MG63 (cell line): ENCODE measurements at places on chromosomes 12 and 14. TPM values are rescaled to one million over a fixed set of nuclear protein-coding genes. Genes with fewer than 3 reads are reported as not detected.

DNA sequence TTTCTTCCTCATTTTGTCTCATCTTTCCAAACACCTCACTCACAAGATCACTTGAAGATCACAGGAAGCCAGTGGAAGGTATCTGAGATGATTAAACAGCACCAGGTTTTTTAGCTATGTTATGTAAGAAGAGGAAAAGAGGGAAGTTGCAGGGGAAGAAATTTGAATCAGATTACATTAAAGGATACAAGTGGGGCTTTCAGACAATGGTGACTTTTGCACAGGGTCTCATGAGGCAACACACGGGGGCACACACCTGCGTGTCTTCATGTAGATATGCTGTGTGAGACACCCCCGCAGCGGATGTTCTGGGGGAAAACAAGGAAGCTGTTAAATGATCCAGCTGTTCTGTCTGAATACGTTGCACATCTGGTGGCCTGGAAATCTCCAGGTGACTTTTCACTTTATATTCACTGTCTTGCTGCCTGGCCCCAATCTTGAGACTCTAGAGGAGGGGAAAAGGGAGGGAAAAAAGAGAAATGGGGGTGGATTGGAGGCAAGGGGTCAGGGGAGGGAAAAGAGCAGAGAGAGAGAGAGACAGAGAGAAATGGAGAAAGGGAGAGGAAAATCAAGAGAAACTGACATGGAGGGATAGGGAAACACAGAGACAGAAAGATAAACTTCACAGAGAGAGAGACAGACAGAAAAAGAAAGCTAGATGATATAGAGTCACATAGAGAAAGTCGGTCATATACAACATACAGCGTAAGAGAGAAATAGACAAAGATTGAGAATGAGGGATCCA lies 36.3 kb upstream of the PPP1CC start:
- no peak for DNase-seq

DNA sequence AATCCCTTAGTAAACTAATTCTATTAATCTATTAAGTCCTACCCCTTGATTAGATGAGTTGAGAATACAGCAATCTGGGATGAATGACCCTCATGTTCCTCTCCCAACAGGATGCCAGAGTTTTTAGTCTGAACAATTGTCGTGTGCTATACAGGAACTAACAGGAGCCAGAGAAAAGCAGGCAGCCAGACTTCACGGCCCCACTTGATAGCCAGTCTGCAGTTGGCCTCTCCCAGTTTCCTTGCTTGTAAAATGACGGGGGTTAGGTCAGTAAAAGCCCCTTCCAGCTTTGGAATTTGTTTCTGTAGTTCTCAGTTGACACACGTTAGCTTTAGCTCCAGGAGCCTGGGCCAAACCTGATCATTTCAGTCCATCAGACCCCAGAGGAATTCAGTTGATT lies 266.8 kb upstream of the FKBP4 start:
- no peak for DNase-seq

DNA sequence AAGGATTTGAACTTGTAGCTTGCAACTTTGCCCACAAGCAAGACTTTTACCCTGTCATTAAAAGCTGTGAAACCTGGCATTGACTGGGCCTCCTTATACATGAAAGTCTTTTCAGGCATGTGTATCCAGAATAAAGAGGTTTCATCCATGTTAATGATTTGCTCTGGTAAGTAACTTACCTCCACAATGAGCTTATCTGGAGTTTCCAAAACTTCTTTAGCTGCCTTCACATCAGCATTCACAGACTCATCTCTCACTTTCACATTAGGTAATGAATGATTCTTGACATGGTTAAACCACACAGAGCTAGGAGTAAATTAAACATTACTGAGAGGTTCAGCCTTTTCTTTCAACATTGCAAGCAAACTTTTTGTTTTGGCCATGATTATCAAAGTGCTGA lies 234.4 kb upstream of the CLEC14A start:
- no peak for DNase-seq

GRCh38 chr14:89723930-89724627 lies 230.5 kb downstream of the EFCAB11 start:
- DNase-seq: no peak

- DNase-seq: no peak
Observed at GRCh38 chr12:82146740-82147139, 211.4 kb downstream of the CCDC59 start.

DNA sequence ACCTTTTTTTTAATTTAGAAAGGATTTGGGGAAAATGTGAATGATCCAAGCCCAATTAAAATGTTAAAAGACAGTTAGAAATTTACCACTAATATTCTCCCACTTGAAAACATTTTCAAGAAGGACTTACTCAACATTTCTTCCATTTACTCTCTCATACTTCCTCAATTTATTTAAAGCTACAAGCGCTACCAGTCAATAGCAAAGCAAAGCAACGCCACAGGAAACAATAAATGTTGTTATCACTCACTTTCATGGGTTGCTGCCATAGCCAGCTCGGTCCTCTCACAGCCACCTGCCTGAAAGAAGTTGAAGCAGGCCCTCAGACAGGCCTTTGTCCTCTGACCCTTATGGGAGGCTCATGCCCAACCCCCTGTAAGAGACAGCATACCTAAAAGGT lies 6.0 kb upstream of the SOS2 start:
- no peak for DNase-seq

- no peak for DNase-seq
Observed at GRCh38 chr12:83843541-83843940, 1069.1 kb downstream of the SLC6A15 start.

GRCh38 chr12:124328636-124329035 lies 33.7 kb downstream of the RFLNA start:
- no peak for DNase-seq

IL22 gene
- not detected in 2 replicates for total RNA-seq

IL23A gene
- not detected in 2 replicates for total RNA-seq

LTBR gene
- total RNA-seq: 35.0 and 61.5 TPM in 2 replicates

KRT85 gene
- total RNA-seq: not detected in 2 replicates

IL31 gene
- total RNA-seq: not detected in 2 replicates

SLC7A8 gene
- total RNA-seq: 0.13 and 8.4 TPM in 2 replicates

DNAH10 gene
- 0.25 and 0.40 TPM in 2 replicates for total RNA-seq
